ENCODE measurements at places on chromosomes 6 and 20. TPM values are rescaled to one million over a fixed set of nuclear protein-coding genes. Genes with fewer than 3 reads are reported as not detected.

Gene TM9SF4
- 55.8 TPM for total RNA-seq

DNA sequence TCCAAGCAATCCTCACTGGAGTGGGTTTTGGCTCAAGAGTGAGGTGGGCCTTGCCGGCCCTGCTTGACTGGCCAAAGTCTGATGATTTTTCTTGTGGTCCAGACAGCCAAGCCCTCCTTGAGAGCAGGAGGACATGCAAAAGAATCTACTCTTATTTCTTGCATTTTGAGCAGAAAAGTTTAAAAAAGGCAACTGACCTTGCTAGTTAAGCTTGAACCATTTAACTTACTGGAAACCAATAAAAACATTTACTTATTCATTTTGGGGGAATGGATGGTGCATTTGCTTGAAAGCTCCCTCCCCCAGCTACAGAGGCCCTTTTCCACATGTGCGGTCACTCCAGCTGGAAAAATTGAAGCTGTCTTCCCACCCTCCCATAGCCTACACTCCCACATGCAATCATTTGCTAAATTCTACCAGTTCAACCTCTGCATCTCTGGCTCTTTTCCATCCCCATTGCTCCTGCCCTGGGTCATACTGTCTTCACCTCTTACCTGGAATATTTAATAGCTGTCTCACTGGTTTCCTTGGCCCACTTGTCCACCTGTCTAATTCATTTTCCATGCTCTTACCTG lies 527.9 kb downstream of the DHX35 start:
- H3K36me3 ChIP-seq, result no peaks in the 10 kb centered on the region
- DNase-seq, result no peak
- H3K27me3 ChIP-seq, result no peaks in the 10 kb centered on the region
- H3K4me1 ChIP-seq, result no peaks in the 10 kb centered on the region
- no peak overlapping the region for H3K4me3 ChIP-seq

Gene STMN3
- total RNA-seq, result 8.4 TPM

DNA sequence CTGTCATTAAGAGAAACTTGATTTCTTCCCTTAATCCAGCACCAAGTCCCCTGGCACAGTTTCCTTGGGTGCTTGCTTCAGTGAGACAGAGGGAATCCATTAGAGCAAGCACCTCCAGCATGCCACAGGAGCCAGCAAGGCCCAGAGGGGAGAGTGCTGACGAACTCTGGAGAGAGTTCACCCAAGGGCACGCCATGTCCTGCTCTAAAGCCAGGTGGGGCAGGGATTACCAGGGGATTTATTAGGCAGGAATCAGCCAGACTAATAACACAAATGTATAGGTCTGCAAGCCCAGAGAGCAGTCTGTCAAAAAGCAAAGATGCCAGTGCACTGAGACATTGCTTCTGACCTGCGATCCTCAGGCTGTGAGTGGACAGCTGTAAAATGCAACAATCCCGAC lies 155.4 kb upstream of the SYNDIG1 start:
- no peak overlapping the region for H3K4me3 ChIP-seq
- H3K4me1 ChIP-seq, result no peaks in the 10 kb centered on the region
- DNase-seq, result no peak
- H3K27ac ChIP-seq, result no peak overlapping the region
- H3K36me3 ChIP-seq, result no peaks in the 10 kb centered on the region

DNA sequence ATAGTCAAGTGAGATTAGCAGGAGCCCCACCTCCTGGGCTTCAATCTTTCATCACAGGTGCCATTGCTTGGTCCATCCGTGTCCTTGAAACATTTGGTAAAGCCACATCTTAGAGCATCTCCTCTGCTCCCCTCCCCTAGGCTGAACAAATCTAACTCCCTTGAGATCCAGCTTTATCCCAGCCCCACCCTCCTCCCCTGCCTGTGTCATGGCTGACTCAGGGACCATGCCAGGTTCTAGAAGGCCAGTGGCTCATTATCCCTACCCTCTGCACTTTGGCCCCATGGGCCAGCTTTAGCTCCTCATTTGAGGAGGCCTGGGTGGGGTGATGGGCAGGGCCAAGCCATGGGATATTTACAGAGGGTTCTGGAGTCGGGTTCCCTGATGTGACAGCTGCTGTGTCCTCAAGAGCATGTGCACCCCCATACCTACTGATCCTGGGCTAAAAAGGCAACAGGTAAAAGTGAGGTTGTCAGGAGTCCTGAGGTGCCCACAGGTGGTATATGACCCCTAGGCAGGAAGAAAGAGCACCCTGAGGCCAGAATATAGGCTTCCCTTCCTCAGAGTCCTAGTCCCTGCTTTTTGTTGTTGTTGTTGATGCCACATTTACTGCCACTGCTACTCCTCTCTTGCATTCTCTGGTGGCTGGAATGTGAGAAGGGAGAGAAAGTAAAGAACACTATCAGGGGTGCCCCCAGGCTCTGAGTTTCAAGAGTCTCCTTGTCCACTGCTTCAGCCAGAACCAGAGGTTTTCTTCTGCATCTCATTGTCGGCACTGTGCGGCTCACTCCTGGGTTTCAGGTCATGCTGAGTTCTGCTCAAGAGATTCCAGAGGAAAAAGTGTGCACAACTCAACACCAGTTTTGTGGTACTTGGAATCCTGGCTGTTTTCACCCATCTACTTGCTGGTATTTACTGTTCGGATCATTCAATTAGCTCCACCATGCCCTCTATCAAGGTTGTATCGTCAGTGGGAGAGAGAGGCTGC lies 228.4 kb downstream of the LRFN2 start:
- no peaks in the 10 kb centered on the region for H3K4me1 ChIP-seq
- DNase-seq, result no peak
- H3K27me3 ChIP-seq, result no peaks in the 10 kb centered on the region
- no peak overlapping the region for H3K4me3 ChIP-seq
- no peaks in the 10 kb centered on the region for H3K36me3 ChIP-seq

Gene HRH3
- total RNA-seq, result 1.1 TPM

Gene MUC21
- not detected for total RNA-seq

GRCh38 chr6:9248133-9248532 lies 812.8 kb upstream of the SLC35B3 start:
- H3K36me3 ChIP-seq, result no peaks in the 10 kb centered on the region
- no peak for DNase-seq
- no peaks in the 10 kb centered on the region for H3K27me3 ChIP-seq
- H3K4me3 ChIP-seq, result no peak overlapping the region
- no peak overlapping the region for H3K27ac ChIP-seq
- no peaks in the 10 kb centered on the region for H3K4me1 ChIP-seq

DNA sequence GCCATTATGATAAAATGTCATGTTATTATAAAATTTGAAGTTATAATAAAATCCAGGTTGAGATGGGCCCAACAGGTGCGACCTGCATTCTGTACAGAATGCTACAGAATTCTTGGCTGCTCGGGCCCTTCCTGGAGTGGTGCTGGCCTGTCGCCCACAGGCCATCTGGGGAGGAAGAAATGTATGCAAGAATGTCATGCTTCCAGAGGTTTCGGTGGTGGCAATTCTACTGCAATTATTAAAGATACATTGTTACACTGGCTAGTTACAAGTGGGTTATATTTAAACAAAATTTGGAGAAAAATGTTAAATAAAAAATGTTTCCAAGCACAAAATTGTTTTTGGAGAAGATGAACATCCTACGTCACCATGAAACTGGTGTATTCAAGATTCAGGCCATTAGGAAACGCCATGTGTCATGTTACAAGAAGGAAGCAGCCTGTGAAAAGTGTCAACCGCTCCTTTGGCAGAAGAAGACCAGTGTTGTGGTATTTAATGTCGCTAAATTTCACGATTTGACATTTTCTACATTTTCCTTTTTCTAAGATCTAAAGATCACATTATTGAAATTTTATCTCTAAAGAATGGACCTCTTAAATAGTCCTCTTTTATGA lies 7.1 kb downstream of the RAMACL start:
- H3K4me3 ChIP-seq, result no peak overlapping the region
- no peaks in the 10 kb centered on the region for H3K27me3 ChIP-seq
- no peaks in the 10 kb centered on the region for H3K36me3 ChIP-seq
- no peak overlapping the region for H3K27ac ChIP-seq
- no peaks in the 10 kb centered on the region for H3K4me1 ChIP-seq

DNA sequence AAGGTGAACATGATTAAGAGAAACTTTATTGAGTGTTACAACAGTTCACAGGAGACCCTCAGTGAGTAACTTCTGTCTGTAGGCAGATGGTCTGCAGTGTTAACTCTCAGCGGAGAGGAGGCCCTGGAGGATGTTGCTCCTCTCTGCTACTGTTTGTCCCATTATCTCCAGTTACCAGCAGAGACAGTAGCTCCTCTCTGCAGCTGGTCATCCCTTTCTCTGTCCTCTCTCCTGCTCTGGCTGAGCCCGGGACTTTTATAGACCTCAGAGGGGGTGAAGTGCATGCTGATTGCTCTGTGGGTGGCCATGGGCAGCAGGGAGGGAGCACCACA lies 5.7 kb downstream of the GTSF1L start:
- no peaks in the 10 kb centered on the region for H3K36me3 ChIP-seq
- no peak overlapping the region for H3K4me3 ChIP-seq
- H3K27ac ChIP-seq, result no peak overlapping the region
- DNase-seq, result no peak
- H3K27me3 ChIP-seq, result no peaks in the 10 kb centered on the region
- no peaks in the 10 kb centered on the region for H3K4me1 ChIP-seq

DNA sequence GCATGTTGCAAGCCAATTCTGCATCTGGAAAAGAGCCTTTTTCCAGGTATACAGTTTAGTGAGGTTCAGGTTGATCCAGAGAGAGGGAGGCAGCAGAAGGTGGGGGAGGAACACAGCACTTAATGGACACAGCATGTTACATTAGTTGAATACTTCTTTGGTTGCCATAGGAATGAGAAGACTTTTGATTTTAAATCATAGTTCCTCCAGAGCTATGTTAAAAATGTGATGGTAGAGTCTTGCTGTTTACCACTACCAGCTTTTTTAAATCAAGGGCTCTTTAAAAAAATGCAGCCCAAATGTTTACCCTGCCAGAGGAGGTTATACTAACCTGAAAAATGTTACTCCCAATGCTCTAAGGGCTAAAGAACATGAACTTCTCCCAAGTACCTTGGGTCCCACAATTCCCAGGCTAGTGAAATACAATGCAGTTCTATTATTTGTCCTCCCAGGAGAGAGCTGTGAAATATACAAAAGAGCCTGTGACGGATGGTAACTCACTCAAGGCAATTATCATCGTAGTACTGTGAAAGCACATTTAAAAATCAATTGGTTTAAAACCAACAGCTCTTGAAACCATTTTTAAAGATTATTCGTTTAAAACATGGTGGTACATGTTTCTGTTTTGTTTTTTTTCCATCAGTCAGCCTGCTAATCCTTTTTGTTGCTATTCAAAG lies 6.9 kb upstream of the PHACTR1 start:
- H3K27me3 ChIP-seq, result no peaks in the 10 kb centered on the region
- H3K4me3 ChIP-seq, result no peak overlapping the region
- H3K27ac ChIP-seq, result no peak overlapping the region
- no peaks in the 10 kb centered on the region for H3K36me3 ChIP-seq
- H3K4me1 ChIP-seq, result no peaks in the 10 kb centered on the region

DNA sequence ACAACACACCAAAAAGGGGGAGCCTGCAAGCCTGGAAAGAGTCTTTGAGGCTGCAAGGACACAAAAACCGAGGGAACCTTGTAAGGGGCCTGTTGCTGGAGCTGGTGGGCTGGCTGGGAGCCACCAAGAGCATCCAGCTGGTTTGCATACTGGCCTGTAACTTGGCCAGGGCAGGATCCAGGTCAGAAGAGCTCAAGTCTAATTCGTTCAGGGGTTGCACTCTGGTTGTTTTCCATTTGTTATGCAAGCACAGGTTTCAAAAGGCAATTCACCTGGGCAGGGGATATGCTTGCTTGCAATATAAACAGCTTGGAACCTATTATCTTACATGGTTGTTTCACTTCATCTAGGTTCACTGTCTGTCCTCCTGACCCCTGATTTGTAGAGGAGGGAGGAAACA lies 98.3 kb upstream of the GCM1 start:
- DNase-seq, result no peak
- H3K36me3 ChIP-seq, result no peaks in the 10 kb centered on the region
- no peak overlapping the region for H3K4me3 ChIP-seq
- no peaks in the 10 kb centered on the region for H3K27me3 ChIP-seq

All from testis (tissue), 5 donors.